ENCODE measurements at places on chromosomes 12 and 14.

GRCh38 chr12:108995370-108995992 lies 25.4 kb downstream of the SVOP start:
- DNase-seq, result no peak

- no peak for DNase-seq
Observed at GRCh38 chr12:3367750-3368444, 123.1 kb upstream of the PRMT8 start.

GRCh38 chr12:50633955-50634354 lies 129.2 kb downstream of the DIP2B start:
- no peak for DNase-seq

DNA sequence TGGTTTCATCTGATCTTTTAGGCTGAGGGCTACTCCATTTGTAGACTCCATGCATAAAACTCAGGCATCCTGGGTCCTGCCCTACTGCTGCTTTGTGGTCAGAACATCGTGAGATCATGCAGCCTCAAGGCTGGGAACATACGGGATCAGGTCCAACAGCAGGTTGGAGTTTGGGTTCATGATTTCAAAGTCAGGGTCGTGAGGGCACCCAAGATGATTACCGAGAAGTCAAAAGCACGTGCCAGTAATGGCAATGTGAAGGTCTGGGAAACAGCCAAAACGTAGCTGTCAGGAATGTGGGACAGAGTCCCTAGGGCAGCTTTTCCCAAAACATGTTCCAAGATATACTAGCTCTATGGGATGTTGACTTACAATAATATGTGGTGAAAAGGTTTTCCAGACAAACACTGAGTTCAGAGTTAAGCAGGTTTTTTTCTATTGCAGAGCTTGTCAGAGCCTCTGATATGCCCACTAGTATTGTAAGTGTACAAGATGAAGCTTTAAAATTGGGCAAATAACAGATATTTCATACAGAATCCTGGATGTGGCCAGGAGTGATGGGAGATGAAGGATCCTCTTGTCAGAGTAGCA lies 130.3 kb upstream of the DNM1L start:
- no peak for DNase-seq

- DNase-seq, result no peak
Observed at GRCh38 chr14:100074431-100075100, 9.3 kb downstream of the EVL start.

GRCh38 chr12:19792028-19792427 lies 352.7 kb downstream of the AEBP2 start:
- no peak for DNase-seq

DNA sequence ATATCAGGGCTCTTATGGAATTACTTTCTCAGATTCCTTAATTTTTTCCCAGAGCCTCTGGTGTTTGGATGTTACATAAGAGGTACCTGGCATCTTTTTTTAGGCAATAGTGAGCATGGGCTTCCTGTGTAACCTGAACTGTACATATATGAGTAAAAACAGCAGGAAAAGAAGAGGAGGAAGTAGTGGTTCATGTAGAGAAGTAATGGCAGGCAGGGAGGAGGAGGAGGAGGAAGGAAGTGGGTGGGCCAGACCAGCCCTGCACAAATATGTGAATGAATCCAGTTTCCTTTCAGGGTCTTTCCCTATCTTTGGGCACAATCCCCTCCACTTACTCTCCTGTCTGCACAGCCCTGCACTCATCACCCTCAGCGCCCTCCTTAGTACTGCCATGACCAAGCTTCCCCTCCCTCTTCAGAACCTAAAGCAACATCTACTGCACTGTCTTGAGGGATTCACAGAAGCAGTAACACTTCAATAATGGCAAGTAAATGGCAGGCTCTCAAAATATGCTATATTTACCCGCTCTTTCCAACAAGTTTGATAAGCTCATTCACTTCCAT lies 40.9 kb upstream of the GSG1 start:
- no peak for DNase-seq

- no peak for DNase-seq
Observed at GRCh38 chr12:130792821-130793553, 46.1 kb downstream of the STX2 start.

GRCh38 chr12:9049520-9050133 lies 60.3 kb downstream of the KLRG1 start:
- no peak for DNase-seq

GRCh38 chr14:104211215-104211614 lies 72.8 kb downstream of the KIF26A start:
- DNase-seq, result no peak

- DNase-seq, result no peak
Observed at GRCh38 chr14:73305499-73305898, 68.2 kb downstream of the PAPLN start.
